Hematopoietic multipotent progenitor cell treated with erythropoietin and hydrocortisone succinate and interleukin-3 and kit ligand, for 15 days (in vitro differentiated cells): ENCODE measurements at places on chromosomes 11 and 22.

DNA sequence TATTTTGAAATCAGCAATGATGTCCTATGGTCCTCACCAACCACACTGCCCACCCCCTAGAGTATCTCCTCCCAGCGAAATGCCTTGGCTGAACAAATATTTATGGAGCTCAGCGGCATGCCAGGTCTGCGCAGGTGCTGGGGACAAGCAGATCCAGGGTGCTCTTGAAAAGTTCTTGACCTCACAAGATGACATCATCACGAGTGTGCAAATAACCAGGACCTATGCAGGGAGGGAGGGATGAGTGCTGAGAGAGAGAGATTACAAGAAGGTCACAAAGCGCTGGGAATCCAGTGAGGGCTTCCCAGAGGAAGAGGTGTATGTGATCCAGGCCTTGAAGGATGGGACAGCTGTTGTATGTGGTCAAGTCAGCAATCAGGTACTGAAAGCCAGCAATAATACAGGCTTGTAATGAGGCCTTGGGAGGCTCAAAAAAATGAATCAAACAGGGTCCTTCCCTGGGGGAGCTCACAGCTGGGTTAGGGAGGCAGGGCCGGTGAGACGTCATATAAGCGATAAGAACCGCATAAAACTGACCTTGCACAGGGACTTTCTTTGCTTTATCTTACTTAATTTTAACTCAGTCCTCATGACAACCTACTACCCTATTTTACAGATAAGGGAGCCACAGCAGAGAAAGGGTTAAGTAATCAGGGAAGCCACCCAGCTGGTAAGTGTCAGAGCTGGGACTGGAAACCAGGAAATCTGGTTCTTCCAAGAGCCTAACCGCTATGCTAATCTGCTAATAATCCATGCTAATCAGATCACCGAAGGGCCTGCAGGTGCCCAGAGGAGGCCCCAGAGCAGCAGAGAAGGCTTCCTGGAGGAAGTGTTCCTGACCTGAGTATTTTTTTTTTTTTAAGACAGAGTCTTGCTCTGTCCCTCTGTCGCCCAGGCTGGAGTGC is 8.2 kb downstream of the ARRB1 start:
- no peak for DNase-seq

GRCh38 chr11:6094186-6094585 is 13.3 kb upstream of the OR56B4 start:
- DNase-seq, result no peak

DNA sequence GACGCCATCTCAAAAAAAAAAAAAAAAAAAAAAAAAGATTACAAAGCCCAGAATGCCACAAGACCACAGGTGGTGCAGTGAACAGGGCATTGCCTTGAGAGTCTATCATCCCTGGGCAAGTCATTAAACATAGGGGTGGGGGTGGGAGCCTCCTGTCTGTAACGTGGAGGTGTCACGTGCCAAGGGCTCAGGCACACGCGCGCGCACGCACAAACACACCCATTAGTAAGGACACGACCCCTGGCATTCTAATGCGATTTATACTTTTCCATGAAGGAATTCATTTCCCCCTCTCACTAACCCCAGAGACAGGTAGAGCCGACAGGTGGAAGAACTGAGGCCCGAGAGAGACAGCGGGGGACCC is 5.8 kb upstream of the GCAT start:
- no peak for DNase-seq

DNA sequence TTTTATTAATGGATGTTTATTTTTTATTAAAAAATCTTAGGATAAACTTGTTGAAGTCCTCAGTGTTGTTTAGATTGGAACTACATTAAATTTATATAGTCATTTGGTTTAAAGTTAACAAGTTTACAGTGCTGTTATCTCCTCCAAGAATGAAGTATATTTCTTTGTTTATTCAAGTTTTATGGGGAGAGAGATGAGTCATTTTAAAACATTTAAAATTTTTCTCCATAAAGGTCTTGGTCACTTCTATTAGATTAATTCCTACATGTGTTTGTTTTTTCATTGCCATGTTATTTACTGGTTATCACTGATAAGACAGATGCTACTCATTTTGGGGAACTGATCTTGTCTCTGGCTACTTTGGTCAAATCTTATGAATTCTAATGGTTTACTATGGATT is 429.6 kb downstream of the METTL15 start:
- no peak for DNase-seq

- DNase-seq, result no peak
Measured at GRCh38 chr11:67468456-67468758, 644 bp downstream of the TMEM134 start.

GRCh38 chr11:3796801-3797328 is 489 bp downstream of the NUP98 start:
- no peak for DNase-seq

DNA sequence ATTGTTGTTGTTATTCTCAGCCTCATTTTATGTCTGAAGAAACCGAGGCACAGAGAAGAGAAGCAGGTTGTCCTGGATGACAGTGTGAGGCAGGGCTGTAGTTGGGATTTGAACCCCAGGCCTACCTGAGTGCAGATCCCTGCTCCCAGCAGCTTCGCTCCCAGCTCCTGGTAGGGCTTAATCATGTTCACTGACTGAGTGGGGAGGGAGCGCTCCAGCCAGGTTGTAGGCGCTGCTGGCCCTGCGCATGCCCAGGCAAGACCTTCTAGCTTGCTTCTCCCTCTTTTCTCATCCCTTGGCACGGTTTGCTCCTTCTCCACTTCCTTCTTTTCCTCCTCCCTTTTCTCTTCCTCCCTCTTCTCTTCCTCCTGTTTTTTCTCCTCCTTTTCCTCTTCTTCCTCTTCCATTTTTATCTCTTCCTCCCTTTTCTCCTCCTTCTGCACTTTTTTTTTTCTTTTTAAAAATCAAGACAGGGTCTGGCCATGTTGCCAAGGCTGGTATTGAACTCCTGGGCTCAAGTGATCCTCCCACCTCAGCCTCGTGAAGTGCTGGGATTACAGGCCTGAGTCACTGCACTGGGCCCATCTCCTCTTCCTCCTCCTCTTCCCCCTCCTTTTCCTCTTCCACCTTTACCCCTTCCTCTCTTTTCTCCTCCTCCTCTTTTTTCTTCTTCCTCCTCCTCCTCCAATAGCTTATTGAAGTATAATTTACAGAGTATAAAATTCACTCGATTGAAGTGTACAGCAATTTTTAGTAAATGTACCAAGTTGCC is 109.3 kb downstream of the KIAA1671 start:
- DNase-seq, result no peak

DNA sequence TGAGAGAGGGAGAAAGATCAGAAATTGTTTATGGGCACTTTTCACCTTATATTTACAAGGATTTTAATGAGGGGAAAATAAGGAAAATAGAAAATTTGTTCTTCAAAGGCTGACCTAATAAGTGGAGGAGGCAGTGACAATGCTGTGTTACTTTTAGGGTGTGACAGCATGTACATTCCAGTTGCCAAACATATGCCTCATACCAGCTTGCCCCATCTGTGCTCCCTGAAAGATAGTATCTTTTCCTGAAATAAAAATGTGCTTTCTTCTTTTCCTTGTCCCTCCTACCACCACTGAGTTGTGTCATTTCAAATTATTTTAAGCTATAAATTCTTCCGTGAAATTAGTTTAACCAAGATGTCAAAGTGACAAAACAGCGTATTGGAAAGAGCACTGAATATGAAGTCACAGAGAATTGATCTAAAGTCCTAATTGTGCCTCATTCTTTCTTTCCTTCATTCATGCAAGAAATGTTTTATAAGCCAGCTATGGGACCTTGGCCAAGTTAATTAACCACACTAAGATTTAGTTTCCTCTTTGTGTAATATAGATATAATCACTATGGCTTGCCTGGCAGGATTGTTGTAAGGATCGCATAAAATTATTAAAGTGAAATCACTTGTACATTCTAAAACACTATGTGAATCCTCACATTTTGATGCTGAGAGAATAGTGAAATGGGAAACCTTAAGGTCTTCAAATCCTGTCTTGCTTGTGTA is 1307.5 kb upstream of the TENM4 start:
- no peak for DNase-seq

DNA sequence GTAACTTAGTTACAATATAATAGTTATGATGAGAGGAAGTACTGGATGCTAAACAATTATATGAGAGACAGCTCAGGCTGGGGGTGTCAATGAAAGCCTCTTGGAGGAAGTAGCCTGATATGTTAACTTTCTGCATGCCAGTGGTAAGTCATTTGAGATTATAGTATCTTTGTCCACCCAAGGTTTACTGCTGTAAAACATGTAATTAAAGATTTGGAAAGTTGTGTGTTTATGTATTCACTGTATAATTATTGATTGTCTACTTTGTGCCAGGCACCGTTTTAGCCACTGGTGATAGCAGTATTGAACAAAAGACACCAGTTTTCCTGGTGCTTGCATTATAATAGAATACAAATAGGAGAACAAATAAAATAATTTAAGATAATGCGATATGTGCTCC is 624 bp upstream of the DNAJB7 start:
- DNase-seq, result no peak

- no peak for DNase-seq
Measured at GRCh38 chr11:1796413-1797011, 32.8 kb upstream of the CTSD start.

DNA sequence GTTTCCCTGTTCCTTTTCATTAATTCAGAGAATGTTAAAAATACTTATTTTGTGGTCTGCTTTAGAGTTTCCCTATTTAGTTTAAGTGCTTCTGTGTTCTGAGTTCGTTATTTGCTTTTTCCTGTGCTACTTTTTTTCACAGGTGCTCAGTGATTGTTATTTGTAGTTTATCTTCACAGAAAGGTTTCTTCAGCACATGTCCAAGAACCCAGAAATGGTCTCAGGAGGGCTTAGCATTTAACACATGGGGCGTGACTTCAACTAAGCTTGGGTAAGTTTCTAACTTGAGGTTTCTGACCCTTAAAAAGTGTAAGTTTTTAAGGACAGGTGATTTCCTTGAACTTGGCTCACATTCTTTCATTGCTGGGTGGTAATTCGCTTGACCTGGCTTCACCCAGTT is 157.3 kb downstream of the AASDHPPT start:
- no peak for DNase-seq

GRCh38 chr22:27662359-27663301 is 138.9 kb downstream of the MN1 start:
- peak; percentile 70 for DNase-seq
